M059J (cell line): ENCODE measurements at places on chromosomes 5 and 9. TPM values are rescaled to one million over a fixed set of nuclear protein-coding genes. Genes with fewer than 3 reads are reported as not detected.

- DNase-seq, result no peak
Observed at GRCh38 chr5:10525124-10525495, 38.8 kb upstream of the ANKRD33B start.

- no peak for DNase-seq
Observed at GRCh38 chr9:112530751-112531205, 44.2 kb downstream of the KIAA1958 start.

GRCh38 chr5:161545344-161546094 lies 1.0 kb downstream of the GABRB2 start:
- DNase-seq, result no peak

LYSMD3 gene
- total RNA-seq, result 13.2 and 18.1 TPM in 2 replicates

GRCh38 chr5:71862087-71862486 lies 143.0 kb downstream of the CARTPT start:
- no peak for DNase-seq

DNA sequence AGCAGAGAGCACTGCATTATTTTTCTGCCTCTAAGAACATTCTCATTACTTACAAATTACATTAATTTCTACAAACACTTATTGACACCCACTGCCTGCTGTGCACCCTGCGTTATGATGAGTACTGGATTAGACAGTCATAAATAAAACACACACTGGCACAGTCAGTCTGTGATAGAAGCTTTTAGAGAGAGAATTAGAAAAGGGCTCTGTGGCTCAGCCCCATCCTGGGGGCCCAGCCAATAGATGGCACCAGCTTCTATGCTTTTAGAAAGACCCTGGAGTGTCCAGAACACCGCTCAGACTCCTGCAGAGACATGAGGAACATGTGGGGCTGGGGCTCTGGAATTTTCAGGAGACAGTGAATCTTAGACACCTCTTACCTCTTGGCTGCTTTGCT lies 61.0 kb upstream of the RAPGEF1 start:
- DNase-seq, result no peak

SCGB3A2 gene
- total RNA-seq, result not detected in 2 replicates
